ENCODE measurements at places on chromosomes 1 and 21. TPM values are rescaled to one million over a fixed set of nuclear protein-coding genes. Genes with fewer than 3 reads are reported as not detected.
A peak's percentile ranks its signal among the peaks of the same experiment; 100 is the strongest.

GRCh38 chr1:54045496-54045895, 7.5 kb downstream of the TMEM59 start:
- H3K27me3 ChIP-seq, result no peaks in the 10 kb centered on the region
- no peak for DNase-seq
- no peak overlapping the region for H3K4me3 ChIP-seq

DNA sequence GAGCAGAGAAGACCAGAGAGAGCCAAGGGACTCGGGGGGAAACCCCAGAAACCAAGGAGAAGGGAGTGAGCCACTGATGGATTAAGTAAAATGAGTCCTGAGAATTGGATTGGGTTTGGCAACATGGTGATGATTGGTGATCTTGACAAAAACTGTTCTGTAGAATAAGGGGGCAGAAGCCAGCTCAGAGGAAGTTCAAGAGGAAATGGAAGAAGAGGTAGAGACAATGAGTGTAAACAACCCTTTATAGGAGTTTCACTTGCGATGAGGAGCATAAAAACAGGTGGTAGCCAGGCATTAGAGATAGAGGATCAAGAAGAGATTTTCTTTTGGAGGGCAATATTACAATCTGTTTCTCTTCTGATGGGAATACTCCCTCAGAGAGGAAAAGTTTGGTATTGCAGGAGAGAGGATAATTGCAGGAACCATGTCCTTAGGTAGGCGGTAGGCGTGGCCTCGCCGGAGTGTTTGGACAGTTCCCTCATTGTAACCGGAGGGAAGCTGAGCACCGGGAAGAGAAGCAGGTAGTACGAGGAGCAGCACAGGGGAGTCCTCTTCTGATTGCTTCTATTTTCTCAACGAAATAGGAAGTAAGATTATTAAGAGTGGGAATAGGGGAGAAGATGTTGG, 68.4 kb upstream of the TENT5C start:
- peak; percentile 63 for DNase-seq
- no peaks in the 10 kb centered on the region for H3K36me3 ChIP-seq

Gene GUCA2A
- not detected for total RNA-seq

Gene C4BPA
- not detected for total RNA-seq

DNA sequence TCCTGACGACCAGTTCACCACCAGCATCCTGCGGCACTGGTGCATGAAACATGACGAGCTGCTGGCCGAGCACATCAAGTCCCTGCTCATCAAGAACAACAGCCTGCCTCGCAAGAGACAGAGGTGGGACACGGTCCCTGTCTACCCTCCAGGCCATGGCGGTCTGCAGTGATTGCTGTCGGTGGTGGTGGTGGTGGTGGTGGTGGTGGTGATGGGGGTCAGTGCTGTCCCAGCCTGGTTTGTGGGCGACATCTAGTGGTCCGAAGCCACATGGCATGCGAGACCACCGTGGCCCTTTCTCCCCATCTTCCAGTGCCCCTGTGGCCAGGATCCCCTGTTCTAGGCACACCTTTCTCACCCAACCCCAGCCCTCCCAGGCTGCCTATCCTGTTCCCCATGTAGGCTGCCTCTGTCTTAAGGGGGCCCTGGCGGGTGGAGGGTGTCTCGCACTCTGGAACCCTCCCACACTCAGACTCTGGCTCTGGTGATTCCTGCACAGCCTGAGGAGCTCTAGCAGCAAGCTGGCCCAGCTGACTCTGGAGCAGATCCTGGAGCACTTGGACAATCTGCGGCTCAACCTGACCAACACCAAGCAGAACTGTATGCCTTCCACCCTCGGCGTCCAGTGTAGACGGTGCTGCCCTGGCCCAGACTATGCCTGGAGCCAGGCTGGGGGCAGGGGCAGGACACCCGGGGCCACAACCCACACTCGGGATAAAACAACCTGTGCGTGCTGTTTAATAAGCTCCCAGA, 3.2 kb upstream of the SLC27A3 start:
- no peak overlapping the region for H3K27ac ChIP-seq
- no peak for DNase-seq
- peaks cover 33% of the 10 kb centered on the region for H3K36me3 ChIP-seq
- H3K4me3 ChIP-seq, result no peak overlapping the region
- peaks cover 11% of the 10 kb centered on the region for H3K4me1 ChIP-seq

DNA sequence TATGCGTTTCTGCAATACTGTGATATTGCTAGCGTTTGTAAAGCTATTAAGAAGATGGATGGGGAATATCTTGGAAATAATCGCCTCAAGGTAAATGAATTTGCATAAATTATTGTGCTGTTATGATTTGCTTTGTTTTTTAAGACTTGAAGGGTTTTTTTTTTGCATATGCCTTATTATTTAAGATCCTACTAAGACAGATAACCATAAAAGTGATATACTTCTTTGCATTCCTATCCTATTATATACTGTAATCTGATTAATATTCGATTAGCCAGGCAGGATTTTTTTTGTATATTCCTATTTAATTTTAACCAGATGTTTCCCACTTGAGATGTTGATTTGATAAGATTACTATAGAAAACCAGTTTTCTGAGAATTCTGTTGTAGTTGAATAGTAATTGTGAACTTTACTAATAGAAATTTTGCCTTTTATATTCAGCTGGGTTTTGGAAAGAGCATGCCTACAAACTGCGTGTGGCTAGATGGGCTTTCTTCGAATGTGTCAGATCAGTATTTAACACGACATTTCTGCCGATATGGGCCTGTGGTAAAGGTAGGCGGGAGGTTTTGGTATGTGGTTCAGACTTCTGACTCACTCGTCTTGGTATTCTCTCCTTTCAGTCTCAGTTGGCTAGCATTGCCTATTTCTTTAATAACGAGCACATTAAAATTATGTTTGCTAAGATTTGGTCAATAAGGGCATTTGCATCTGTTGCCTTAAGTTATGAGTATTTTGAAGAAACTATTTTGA, 56.8 kb downstream of the ZBTB17 start:
- H3K4me3 ChIP-seq, result no peak overlapping the region
- peaks cover 40% of the 10 kb centered on the region for H3K36me3 ChIP-seq
- peak overlapping the region; percentile 5 for H3K27ac ChIP-seq
- no peaks in the 10 kb centered on the region for H3K27me3 ChIP-seq

GRCh38 chr21:46184625-46185555, 631 bp upstream of the SPATC1L start:
- peak overlapping the region; percentile 34 for H3K27ac ChIP-seq
- H3K4me3 ChIP-seq, result peak overlapping the region; percentile 96
- DNase-seq, result peak; percentile 65
- no peaks in the 10 kb centered on the region for H3K36me3 ChIP-seq
- no peaks in the 10 kb centered on the region for H3K27me3 ChIP-seq

DNA sequence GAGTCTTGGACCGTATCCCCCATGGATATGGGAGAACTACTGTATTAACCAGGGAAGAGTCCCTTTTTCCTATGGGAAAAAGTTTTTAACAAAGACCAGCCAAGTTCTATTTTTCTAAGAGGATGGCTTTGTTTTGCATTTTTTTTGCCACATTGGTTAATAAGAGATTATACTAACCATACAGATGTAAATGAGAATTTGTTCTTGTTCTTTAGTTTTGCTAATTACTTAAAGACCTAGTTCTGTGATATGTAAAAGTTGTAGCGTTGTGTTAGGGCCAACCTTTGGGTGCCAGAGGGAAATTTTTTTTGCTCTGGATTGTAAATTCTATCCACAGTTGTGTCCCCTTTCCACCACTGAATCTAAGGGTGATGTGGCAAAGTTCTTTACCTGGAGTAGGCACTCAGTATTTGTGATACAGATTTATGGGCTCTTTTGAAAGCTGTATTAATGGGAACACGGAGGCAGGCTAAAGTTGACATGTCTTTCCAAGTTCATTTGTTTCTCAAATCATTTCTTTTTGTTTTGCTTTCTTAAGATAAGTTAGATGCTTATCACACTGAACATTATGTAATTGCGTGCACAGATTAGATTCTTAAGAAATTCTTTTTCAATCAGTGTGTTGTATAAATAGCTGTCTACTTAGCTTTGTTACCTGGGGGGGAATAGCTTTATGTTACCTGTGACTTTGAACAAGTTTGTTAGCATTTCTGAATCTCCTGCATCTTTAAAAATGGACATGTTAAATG, 2.9 kb downstream of the SOAT1 start:
- no peak overlapping the region for H3K27ac ChIP-seq
- H3K4me1 ChIP-seq, result peaks cover 20% of the 10 kb centered on the region
- DNase-seq, result no peak
- H3K27me3 ChIP-seq, result no peaks in the 10 kb centered on the region

GRCh38 chr1:173864179-173864867, 3.5 kb downstream of the GAS5 start:
- H3K36me3 ChIP-seq, result peaks cover 51% of the 10 kb centered on the region
- no peak overlapping the region for H3K27ac ChIP-seq
- H3K27me3 ChIP-seq, result no peaks in the 10 kb centered on the region
- peak overlapping the region; percentile 100 for H3K4me3 ChIP-seq
- DNase-seq, result no peak

Gene CHD5
- 2.8 TPM for total RNA-seq

Gene FCRL3
- not detected for total RNA-seq
